ENCODE measurements at places on chromosomes 6 and 20.

GRCh38 chr6:145015739-145016558 lies 719.4 kb downstream of the EPM2A start:
- peak; percentile 93 for DNase-seq

DNA sequence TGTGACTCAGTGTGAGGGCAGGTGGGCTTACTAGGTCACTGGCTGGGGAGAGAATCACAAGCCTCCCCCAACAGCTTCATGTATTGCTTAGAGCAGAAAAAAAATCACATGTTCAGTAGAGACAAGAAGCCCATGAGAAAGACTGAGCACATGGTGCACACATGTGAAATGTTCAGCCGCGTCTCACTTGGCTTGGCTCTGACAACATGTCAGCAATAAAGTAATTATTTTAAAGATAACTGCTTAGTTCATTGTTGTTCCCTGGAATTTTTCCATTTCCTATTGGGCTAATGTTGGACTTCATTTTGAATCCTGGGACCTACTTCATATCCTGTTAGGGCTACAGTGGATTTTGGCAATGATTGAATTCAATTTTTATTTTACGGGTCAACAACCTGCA lies 222.6 kb downstream of the C6orf118 start:
- no peak for DNase-seq

GRCh38 chr20:8213270-8213669 lies 81.2 kb downstream of the PLCB1 start:
- no peak for DNase-seq

DNA sequence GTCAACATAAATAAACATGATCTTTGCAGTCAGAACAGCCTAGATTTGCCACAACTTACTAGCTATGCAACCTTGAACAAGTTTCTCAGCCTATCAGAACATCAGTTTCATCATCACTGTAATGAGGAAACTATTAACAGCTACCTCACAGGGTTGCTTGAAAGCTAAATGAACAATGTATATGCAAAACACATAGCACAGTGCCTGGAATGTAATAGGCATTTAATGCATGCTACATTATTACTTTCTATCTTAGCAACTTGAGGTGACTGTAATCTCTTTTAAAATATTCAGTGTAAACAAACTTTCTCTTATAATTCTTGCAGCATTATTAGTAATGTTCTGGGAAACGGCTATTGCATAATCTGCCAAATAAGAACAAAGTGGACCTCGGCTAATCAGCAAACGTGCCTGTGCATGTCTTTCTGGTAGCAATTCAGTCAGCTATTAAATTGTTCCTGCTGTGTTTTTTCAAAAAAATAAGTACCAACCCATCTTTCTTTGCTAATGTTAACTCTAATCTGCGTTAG lies 61.5 kb downstream of the SYNE1 start:
- DNase-seq: no peak

GRCh38 chr6:154301839-154302752 lies 54.5 kb downstream of the IPCEF1 start:
- peak; percentile 98 for DNase-seq
